ENCODE measurements at places on chromosomes 11 and 22. TPM values are rescaled to one million over a fixed set of nuclear protein-coding genes. Genes with fewer than 3 reads are reported as not detected.
A peak's percentile ranks its signal among the peaks of the same experiment; 100 is the strongest.

Gene OR6A2
- 1.0 TPM for total RNA-seq

DNA sequence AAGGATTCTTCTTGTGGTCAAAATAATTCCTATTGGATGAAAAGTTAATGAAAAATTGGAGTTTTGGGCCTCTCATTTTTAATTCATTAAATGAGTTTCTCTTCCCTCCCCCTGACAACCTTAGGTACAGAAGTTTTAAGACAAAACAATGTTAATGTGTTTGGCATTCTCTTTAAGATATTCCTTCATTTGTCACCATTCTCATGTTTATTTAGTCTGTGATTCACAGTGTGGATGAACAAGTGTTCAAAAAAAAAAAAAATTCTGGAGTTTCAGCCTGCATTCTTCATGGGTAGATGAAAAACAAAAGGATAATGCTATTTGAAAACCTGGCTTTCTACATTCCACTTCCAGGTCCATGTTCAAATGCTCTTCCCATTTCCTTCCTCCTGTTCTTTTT is 172.6 kb upstream of the LUZP2 start:
- no peak for DNase-seq

GRCh38 chr22:17118342-17118741 is 2.8 kb downstream of the TMEM121B start:
- no peak for DNase-seq

GRCh38 chr11:76802621-76803020 is 19.5 kb downstream of the TSKU start:
- peak; percentile 11 for DNase-seq

GRCh38 chr11:31643857-31644256 is 134.3 kb downstream of the ELP4 start:
- no peak for DNase-seq

DNA sequence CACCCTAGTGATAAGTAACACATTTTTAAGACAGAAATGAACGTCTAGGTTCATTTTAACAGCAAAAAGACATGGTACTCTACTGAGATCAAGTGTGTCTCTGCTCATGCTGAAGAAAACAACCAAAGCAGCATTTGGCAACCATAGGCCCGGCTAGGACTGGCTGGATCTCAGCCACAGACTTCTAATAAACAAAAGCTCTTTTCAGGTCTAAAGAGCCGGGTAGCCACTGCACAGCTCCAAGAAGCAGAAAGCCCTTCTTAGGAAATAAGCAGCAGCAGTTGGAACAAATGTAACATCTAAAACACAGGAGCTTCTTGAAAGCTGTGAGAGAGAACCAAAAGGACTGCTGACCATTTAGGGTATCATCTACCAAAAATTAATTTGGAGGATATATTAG is 37.6 kb downstream of the PITPNB start:
- DNase-seq: peak; percentile 31

DNA sequence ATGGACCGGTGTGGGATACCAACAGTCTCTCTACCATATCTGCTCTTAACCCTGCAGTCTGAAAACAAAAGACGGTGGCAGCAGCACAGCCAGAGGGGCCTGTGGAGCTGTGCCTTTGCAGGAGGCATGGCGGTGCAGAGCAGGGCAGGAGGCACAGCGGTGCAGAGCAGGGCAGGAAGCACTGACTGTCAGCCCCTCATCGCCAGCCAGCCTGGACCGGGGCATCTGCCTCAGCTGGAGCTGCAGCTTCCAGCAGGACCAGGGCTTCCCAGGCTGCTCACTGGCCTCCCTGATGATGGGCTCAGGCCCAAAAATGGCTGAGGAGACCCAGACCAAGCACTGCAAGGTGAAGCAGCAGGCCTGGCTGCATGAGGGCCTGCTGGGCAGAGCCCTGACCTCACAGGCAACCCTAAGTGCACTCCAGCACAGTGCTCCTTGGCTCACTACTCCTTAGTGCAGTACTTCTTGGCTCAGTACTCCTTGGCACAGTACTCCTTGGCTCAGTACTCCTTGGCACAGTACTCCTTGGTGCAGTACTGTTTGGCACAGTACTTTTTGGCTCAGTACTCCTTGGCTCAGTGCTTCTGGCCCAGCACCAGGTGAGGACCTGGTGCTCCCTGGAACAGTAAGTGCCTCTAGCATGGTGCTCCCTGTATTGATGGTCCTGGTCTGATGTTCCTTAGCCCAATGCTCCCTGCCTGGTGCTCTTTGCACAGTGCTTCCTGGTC is 78.0 kb downstream of the DHCR7 start:
- no peak for DNase-seq

GRCh38 chr11:79052544-79052943 is 388.3 kb downstream of the TENM4 start:
- no peak for DNase-seq

- DNase-seq: no peak
Measured at GRCh38 chr22:25002241-25002985, 49.9 kb downstream of the KIAA1671 start.

- DNase-seq: no peak
Measured at GRCh38 chr11:79374727-79375126, 66.1 kb downstream of the TENM4 start.

Measured in body of pancreas (tissue), 4 donors.